ENCODE measurements at places on chromosomes 6 and 20. TPM values are rescaled to one million over a fixed set of nuclear protein-coding genes. Genes with fewer than 3 reads are reported as not detected.

The ZNF76 gene
- 21.6 TPM for total RNA-seq

The CTSZ gene
- 223 TPM for total RNA-seq

The POU5F1 gene
- total RNA-seq = 0.56 TPM

The ULBP2 gene
- 5.8 TPM for total RNA-seq

The NFATC2 gene
- 1.7 TPM for total RNA-seq

The CFB gene
- 4.0 TPM for total RNA-seq

The SSTR4 gene
- not detected for total RNA-seq

The MAD2L1BP gene
- 25.0 TPM for total RNA-seq

The TJAP1 gene
- 9.2 TPM for total RNA-seq

The TOX2 gene
- total RNA-seq = 2.4 TPM

The CST5 gene
- total RNA-seq = not detected

The FAM83C gene
- not detected for total RNA-seq

The BANF2 gene
- not detected for total RNA-seq

The SLC12A5 gene
- 0.07 TPM for total RNA-seq

The MUC22 gene
- not detected for total RNA-seq

The TMEM217 gene
- total RNA-seq = 15.5 TPM

The EDN3 gene
- total RNA-seq = not detected

The MED20 gene
- 50.1 TPM for total RNA-seq

The MICA gene
- 72.9 TPM for total RNA-seq

The UNC93A gene
- not detected for total RNA-seq

The CGA gene
- total RNA-seq = not detected

The GSTA2 gene
- total RNA-seq = not detected

The SOBP gene
- total RNA-seq = 2.6 TPM

The NKAPL gene
- 1.2 TPM for total RNA-seq

The MYL9 gene
- total RNA-seq = 2.0 TPM

The SEL1L2 gene
- total RNA-seq = not detected

The TREML2 gene
- total RNA-seq = not detected

The CABLES2 gene
- total RNA-seq = 1.2 TPM

The COL11A2 gene
- 0.11 TPM for total RNA-seq

The CRIP3 gene
- not detected for total RNA-seq

The DLK2 gene
- 0.25 TPM for total RNA-seq

The MCHR2 gene
- not detected for total RNA-seq

The RIPOR3 gene
- total RNA-seq = not detected

The DYNLT2 gene
- 0.85 TPM for total RNA-seq

The OR12D1 gene
- total RNA-seq = not detected

The ABHD16B gene
- not detected for total RNA-seq

The ZBP1 gene
- not detected for total RNA-seq

The FOXA2 gene
- total RNA-seq = not detected

The HLA-F gene
- total RNA-seq = 19.9 TPM

The CDH4 gene
- total RNA-seq = 7.5 TPM

The RIMS1 gene
- 0.67 TPM for total RNA-seq

The ASIP gene
- total RNA-seq = not detected

The OOEP gene
- total RNA-seq = not detected

The OPN5 gene
- not detected for total RNA-seq

The NNAT gene
- total RNA-seq = not detected

The OR10C1 gene
- total RNA-seq = not detected

The TNXB gene
- 0.21 TPM for total RNA-seq

The CCM2L gene
- total RNA-seq = 6.4 TPM

The ITPR3 gene
- 62.5 TPM for total RNA-seq

The ARMC2 gene
- 0.99 TPM for total RNA-seq

The PLCB4 gene
- total RNA-seq = 1.3 TPM

The VGLL2 gene
- total RNA-seq = not detected

The CLPSL2 gene
- total RNA-seq = not detected

The EEF1E1 gene
- 107 TPM for total RNA-seq

The KCNK17 gene
- not detected for total RNA-seq

The EPPIN gene
- total RNA-seq = not detected

The RBM39 gene
- 325 TPM for total RNA-seq

The PRDM13 gene
- total RNA-seq = not detected

All from pulmonary artery endothelial cell (primary cell).